ENCODE measurements at places on chromosomes 5 and 9.
A peak's percentile ranks its signal among the peaks of the same experiment; 100 is the strongest.

GRCh38 chr5:169914766-169915165 lies 65.5 kb downstream of the INSYN2B start:
- DNase-seq: peak; percentile 64

DNA sequence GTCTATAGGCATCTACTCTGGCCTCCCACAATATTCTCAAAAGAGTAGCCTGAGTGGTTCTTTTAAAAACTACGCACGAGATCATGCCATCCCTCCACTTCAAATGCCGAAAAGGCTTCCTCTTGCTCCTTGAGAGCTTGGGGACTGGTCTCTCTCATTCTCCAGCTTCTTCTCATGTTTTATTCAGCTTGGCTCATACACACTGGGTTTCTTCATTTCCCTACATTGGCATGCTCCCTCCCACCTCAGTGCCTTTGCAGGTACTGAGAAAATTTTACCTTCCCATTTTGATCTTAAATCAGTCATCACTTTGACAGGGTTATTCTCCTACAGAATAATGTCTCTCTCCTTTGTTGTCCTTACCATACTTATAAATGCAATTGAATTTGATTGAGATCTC lies 20.4 kb downstream of the PRLR start:
- no peak for DNase-seq

- DNase-seq: no peak
Observed at GRCh38 chr9:127664324-127664677, 42.5 kb upstream of the CFAP157 start.

DNA sequence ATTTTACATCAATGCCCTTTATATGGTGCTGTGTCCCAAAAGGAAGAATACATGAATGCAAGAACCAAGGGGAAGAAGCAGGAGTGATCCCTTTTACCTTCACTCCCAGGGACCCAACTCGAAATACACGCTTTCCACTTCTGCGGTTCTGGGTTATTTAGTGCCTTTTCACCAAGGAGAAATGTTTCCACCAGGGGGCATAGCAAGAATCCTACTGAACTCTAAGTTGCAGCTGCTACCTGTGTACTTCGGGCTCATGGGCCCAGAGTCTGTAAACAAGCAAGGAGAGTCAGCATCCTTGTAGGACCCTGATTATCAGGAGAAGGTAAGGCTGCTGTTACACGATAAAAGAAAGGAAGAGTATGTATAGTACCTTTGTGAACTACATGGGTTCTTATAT lies 45.7 kb downstream of the DPYSL3 start:
- DNase-seq: peak; percentile 52

DNA sequence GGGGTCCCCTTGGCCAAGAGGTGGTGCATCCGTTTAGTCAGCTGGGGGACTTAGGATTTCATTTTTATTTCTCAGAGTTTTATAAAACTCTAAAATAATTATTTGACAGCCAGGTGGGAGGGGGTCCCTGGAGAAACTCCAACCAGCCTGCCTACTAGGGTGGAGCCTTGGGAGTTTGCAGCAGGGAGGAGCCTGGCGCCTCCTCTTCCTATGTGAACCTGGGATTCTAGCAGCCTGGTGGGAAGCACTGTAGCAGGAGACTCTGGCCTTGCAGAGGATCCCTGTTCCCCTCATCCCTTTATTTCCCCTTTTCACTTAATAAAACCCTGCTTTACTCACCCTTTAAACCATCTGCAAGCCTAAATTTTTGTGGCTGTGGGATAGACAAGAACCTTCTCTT lies 50.8 kb downstream of the FXN start:
- DNase-seq: no peak

GRCh38 chr9:98291820-98292219 lies 36.4 kb upstream of the TBC1D2 start:
- no peak for DNase-seq

DNA sequence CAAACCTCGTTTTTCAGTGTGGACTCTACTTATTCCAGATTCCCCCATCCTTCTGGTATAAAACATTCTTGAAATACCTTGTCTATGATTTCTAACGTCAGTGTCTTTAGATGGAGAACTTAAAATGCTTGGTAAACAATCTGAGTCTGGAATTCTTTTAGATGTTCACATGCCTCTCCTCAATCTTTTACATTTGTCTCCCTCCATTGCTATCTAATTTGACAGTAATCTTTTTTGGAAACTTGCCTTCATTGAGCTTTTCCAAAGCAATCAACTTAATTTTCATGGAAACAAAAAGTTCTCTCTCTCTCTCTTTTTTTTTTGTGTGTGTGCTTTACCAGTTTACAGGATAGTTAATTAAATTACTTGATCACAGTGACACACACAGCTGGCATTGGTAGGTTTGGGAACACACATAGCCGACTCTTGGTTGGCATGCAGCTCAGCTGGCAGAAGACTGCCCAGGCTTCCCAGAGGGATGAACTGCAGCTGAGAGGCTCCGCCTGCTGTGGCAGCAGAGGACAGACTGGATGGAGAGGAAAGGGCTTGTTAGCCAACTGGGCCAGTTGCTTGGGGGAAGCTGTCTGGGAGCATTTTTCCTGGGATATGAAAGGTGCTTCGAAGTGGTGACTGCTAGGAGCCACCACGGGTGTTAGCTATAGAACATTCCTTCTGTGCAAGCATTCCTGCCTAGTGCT lies 271.3 kb downstream of the ZSWIM6 start:
- DNase-seq: no peak

GRCh38 chr5:124755565-124755964 lies 9.1 kb upstream of the ZNF608 start:
- no peak for DNase-seq

- DNase-seq: no peak
Observed at GRCh38 chr5:137580030-137580429, 80.9 kb upstream of the SPOCK1 start.

GRCh38 chr9:7394002-7394774 lies 405.4 kb downstream of the DMAC1 start:
- no peak for DNase-seq

GRCh38 chr5:5407924-5408323 lies 14.6 kb upstream of the ICE1 start:
- no peak for DNase-seq

DNA sequence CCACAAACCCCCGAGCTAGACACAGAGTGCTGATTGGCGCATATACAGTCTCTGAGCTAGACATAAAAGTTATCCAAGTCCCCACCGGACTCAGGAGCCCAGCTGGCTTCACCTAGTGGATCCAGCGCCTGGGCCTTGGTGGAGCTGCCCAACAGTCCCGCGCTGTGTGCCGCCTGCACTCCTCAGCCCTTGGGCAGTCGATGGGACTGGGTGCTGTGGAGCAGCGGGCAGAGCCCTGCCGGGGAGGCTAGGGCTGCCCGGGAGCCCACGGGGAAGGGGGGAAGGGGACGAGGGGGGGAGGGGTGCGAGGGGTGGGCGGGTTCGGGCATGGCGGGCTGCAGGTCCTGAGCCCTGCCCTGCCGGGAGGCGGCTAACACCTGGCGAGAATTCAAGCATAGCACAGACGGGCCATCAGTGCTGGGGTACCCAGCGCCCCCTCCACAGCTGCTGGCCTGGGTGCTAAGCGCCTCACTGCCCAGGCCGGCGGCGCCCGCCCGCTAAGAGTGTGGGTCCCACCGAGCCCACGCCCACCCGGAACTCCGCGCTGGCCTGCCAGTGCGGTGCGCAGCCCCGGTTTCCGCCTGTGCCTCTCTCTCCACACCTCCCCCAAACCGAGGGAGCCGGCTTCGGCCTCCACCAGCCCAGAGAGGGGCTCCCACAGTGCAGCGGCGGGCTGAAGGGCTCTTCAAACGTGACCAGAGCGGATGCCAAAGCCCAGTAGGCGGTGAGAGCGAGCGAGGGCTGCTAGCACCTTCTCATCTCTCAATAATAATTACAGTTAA lies 391.2 kb upstream of the NUDT12 start:
- no peak for DNase-seq

GRCh38 chr9:2338777-2339365 lies 282.7 kb upstream of the VLDLR start:
- DNase-seq: no peak

- DNase-seq: peak; percentile 35
Observed at GRCh38 chr5:61450493-61451279, 118.6 kb downstream of the ZSWIM6 start.

DNA sequence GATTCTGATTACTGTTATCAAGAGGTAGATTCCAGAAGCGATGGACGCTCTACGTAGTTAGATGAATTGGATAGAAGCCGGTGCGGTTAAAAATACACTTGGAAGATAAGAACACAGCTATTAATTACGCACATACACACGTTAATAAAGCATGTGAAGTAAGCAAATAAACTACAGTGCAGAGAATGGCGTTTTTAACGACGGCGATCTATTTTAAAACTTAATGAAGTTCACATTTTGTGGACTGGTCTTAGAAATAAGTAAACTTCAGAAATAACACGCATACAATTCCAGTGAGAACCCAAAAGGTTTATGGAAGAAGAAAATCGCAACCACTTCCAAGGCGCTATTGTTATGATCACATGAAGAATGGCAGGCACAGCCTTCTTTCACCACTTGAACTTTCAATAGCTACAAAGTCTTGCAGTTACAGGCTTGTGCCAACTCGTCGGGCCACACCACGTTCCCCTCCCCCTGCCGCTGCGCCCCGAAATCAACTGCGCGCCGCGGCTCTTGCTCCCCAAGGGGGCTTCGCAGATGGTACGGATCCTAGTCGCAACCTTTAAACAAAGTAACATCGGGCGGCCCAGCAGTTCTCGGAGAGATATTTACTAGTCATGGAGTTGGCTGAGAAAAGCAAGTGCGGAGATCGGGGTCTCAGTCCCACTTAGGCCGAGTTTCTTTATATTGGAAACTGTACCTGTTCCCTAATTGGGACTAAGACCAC lies 866 bp upstream of the SEMA6A start:
- peak; percentile 58 for DNase-seq

DNA sequence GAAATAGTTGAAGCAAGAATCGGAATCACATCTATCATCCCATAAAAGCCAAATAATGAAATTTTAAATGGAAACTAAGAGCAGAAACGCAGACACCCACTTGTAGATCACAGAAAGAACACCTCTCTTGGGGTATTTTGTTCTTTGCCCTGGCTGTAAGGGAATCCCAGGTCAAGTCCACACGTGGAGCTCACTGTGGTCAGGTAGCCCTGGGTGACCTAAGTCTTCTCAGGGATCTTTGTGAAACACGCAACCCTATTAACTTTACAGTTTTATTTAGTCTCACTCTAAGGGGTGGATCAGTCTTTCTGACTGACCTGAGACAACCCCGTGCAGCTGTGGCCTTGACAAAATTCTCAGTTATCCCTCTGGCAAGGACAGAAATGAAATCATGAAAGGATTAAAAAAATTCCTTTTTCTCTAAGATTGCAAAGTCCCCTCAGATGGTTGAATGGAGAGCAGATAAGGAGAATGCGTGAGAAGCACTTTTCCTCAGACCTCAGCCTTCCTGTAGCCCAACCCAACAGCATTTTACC lies 111.6 kb downstream of the NREP start:
- DNase-seq: no peak

DNA sequence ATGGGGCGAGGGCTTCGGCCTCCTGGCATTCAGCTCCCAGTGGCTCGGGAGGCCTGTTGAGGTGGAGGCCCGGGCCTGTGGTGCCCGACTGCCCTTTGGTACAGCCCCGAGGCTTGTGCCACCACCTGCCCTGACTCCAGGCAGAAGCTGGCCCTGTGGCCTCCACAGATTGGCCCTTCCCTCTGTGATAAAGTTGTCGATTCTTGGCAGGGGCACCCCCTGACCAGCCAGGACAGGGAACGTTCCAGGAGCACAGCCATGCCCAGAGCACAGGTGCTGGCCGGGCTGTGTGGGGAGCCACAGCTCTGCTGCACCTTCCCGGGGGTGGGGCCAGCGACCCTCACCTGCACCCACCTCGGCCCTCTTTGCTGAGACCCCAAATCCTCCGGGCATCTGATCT lies 32.7 kb downstream of the SLC6A18 start:
- no peak for DNase-seq

- DNase-seq: no peak
Observed at GRCh38 chr9:77965445-77966123, 66.0 kb downstream of the GNAQ start.

- no peak for DNase-seq
Observed at GRCh38 chr9:130311408-130312140, 46.0 kb downstream of the HMCN2 start.

DNA sequence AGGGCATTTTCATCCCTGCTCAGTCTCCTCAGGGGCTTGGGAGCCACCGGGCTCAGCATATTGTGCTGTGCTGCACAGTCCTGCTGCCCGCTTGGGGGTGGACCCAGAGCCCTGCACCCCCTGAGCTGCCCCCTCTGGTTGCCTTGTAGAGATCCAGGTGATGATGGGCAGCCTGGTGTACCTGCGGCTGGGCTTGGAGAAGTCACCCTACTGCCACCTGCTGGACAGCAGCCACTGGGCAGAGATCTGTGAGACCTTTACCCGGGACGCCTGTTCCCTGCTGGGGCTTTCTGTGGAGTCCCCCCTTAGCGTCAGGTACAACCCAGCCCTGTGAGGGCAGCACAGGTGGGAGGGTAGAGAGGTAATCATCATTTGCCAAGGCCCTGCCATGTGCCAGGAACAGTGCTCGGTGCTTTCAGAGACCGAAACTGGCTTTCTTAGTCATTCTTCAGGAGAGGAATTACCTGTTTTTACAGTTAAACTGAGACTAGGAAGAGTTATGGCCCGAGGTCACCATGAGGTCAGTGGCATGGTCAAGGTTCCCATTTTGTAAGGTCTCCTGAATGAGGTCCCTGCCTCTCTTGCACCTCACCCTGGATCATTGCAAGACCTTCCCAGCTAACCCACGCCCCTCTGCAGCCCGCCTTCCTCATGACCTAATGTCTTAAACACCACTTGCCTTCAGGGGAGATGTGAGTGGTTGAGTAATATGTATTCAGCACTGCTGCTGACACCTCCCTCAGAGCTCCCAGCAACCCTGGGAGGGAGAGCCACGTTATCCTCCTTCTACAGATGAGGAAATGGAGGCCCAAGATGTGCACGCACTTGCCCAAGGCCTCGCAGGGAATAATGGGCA lies 7.5 kb downstream of the NHP2 start:
- peak; percentile 34 for DNase-seq

GRCh38 chr9:132461971-132462370 lies 52.0 kb downstream of the CFAP77 start:
- no peak for DNase-seq

DNA sequence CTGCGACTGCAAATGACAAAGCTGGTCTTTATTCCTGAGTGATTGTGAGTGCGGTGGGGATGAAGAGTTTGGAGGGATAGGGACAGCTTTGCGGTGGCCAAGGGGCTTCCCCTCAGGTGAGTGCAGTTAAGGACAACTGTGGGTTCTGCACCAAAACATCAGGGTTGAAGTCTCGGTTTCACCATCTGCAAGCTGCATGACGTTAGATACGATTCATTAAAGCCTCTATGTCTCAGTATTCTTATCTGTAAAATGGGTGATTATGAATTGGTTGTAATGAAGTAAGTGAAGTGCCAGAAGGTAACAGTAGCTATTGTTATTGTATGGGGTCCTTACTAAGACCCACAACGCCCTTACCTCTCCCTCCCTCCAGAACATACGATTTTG lies 226.8 kb upstream of the DAPK1 start:
- no peak for DNase-seq

- peak; percentile 37 for DNase-seq
Observed at GRCh38 chr5:1633605-1634336, 110.0 kb upstream of the LPCAT1 start.
